ENCODE measurements at places on chromosomes 6 and 20.

DNA sequence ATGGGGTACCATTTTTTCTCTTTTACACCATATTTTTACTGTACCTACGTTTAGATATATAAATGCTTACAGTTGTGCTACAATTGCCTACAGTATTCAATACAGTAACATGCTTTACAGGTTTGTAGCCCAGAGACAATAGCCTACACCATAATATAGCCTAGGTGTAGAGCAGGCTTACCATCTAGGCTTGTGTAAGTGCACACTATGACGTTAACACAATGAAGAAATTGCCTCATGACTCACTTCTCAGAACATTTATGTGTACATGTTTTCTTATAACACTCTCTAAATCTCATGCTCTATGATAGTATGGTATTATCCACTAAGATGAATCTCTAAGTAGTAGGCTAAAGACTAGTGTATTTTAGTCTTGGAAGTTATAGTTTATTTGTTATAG, 13.5 kb downstream of the GPR63 start:
- DNase-seq, result no peak

DNA sequence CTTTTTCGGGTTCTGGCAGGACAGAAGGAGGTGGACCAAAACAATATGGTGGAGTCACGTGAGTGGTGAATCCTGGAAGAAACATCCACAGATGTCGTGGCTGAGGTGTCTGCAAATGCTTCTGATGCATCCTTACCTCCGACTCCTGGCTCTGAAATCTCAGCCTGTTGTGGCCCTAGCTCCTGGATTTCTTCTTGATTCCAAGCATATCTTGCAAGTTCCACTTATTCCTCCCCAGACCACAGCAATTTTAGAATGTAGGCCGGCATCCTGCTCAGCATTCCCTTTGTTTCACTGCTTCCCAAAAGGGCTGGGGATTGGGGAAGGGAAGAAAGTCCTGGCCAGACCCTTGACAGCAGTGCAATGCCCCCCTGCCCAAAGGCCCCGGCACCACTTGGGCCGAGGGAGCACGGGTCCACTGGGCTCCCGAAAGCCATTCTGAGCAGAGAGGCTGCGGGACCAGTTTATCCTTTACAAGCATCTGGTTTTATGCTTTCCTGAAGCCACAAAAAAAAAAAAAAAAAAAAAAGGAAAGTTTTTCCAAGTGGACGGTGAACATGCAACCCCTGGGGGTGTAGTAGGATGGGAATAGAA, 200.9 kb upstream of the RNF24 start:
- DNase-seq, result no peak

- no peak for DNase-seq
Measured at GRCh38 chr20:20915844-20916243, 190.3 kb downstream of the LINC00237 start.

DNA sequence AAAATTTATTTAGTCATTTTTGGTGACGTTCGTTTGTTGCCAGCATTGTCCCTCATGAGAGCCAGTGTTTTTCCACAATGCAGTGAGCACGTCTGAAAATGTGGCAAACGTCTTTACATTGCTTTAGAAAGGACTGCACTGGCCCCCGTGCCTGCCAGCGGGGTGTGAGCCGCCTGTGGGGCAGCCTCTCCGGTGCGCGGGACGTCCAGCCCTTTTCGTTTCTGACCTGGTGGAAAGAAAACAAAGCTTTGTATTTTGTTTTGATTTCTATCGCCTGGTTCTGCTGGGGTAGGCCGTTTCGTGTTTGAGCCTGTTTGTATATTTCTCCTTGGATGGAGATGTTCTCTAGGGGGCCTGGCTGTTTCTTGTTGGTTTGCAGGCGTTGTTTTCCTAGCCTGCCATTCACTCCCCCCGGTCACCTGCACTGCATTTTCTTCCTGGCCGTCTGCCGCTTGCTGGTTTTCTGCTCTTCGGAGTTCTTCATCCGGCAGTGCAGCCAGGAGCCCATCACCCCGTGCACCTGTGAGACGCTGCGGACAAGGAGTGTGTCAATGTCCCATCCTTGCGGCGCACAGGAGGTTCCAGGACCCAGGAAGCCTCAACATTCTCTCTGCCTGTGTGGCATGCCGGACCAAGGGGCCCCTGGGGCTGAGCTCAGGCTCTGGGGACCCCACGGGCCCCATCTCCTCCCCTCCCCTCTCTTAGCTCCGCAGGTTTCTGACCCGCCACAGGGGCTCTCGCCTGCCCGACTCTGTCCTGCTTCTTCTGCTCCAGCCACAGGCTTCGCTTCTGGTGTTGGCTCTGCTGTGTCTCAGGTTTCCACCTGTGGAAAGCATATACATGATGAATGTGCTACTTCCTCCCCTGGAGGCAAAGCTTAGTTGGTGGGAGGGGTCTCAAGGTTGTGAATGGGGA, 100.5 kb downstream of the CDH4 start:
- no peak for DNase-seq

DNA sequence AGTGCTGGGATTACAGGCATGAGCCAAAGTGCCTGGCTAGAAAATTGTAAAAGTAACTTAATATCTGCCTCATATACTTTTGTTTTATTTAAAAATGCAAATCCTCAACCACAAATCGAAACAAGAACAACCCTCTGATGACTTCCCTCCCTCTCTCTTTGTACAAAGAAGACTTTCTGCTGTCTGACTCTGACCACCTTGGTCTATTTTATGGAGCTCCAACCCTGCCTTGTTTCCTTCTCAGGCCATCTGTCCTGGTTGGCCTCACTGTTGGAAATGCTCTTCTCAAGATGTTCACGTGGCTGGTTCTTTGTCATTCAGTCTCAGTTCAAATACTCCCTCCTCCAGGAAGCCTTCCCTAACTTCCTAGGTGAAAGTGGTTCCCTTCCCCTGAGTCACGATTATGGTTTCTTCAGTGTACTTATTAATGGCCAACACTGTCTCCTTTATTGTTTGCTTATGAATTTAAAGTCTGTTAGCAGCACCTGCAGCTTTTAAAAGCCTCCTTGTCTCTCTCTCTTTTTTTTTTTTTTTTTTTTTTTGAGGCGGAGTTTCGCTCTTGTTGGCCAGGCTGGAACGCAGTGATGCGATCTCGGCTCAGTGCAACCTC, 151.5 kb upstream of the SALL4 start:
- no peak for DNase-seq

DNA sequence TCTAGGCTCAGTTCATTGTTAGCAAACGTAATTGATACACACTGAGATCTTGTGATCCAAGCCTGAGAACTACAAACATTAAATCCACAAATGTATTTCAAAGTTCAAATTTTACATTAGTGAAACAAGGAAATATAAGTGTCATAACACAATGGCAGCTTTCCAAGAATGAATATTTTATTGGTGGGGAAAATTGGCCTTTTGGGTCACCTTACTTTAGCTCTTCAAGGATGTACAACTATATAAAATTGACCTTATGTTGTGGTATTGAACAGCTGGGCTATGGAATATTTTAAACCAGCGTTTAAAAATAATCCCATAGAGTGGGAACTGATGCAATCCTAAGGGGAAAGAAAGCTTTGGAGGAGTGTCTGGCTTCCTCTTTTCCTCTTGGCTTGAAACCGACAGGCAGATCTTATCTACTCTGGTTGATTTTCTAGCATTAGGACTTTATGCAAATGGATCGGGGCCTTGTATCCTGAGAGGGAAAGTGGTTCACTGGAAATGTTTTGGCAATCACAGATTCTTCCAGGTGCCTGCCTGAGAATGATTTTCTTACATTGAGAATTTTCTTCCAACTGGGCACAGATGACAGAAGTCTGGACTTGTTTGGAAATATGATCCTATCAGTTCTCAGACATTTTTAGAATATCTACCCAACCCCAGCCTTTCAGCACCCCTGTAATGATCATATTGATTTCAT, 184.8 kb upstream of the ECI2 start:
- no peak for DNase-seq

DNA sequence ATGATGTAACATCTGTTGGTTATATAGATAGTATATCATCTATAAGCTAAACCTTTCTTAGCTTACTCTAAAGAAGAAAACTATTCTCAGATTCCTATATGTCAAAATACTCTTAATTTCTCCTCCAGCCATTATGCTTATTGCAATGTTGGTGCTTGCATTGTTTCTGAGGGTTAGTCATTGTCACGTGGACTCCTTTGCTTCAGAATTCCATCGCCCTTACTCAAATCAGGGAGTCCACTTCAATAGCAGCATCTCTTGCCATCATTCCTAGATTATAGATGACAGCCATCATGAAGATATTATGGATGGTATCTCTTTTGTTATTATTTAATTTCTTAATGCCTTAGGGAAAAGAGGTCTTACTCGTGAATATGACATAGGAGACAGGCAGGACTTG, 776.1 kb downstream of the TENT5A start:
- no peak for DNase-seq

DNA sequence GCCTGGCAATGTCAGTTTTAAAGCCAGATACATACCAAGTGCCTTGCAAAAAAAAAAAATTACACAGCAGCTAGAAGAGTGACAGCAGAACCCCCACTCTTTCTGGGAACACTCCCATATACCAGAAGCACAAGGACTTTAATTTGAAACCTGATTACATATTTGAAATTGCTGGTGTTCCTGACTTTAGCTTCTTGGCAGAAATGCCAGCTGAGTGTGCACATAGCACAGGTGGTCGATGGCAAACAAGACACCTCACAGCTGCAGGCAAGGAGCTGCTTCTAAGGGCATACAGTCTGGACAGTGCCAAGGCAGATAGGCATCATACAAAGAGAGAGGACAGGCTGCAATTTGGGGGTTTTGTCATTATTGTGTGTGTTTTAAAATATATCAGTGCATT, 150.7 kb upstream of the SGK1 start:
- DNase-seq, result no peak

GRCh38 chr6:160081398-160081797, 40.2 kb upstream of the SLC22A1 start:
- DNase-seq, result no peak

DNA sequence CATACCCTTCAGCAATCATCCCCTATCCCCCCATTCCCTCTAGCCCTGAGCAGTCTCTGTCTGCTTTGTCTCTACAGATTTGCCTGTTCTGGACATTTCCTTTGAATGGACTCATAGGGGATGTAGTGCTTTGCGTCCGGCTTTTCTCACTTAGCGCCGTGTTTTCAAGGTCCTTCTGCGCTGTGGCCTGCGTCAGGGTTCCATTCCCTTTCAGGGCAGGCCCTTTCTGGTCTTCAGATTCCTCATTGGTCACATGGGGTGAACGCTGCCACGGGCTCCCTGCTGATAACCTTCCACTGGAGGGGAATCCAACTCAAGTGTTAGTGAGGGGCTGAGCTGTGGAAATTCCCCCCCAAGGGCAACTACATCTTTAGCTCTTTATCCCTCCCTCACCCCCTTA, 36.4 kb upstream of the APCDD1L start:
- DNase-seq, result no peak

DNA sequence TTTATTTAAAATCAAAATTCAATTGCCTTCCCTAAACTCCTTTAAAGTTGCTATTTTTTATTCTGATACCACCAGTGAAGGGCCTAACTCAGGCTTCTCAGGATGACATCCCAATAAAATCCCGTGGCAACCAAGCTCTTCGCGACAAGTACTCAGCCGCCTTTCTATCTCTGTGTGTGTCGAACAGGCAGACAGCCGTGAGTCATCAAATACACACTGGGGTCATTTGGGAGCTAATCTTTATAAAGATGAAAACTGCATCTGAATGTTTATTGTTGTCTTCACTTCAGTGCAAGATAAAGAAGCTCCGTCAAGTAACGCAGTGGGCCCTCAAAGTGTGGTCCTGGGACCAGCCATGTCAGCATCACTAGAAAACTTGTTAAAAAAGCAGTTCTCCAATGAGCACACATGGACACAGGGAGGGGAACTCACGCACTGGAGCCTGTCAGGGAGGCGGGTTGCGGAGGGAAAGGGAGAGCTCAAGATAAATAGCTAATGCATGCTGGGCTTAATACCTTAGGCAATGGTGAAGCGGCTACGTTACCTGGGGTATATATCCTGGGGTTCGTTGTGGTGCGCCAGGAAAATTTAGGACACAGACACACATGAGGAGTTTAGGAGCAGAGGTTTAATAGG, 119.3 kb downstream of the RNF144B start:
- no peak for DNase-seq

DNA sequence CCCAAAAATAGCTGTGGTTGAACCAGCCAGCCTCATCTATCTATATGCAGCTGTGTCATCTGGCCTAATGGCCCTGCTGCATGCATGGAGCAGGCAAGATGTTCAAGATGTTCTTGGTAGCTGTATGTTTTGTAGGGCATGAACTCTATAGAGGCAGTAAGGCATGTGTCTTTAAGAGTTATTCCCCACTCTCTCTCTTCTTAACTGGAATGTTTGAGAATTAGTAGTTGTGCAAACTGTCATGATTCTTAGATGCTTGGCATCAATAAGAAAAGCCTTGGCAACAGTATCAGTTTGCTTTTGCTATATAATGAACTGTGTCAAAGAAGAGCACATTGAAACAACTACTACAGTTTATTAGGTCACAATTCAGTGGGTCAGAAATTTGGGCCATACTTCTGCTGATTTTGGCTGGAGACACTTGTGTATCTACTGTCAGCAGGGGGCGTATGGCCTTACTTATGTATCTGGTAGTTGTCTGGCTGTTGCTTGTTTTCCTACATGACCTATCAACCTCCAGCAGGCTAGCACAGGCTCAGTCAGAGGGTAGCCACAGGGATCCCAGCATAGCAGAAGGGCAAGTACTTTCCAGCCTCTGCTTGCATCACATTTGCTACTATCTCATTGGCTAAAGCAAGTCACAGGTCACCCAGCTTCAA, 56.1 kb upstream of the LAMP5 start:
- DNase-seq, result no peak

GRCh38 chr20:24868959-24869358, 80.1 kb upstream of the CST7 start:
- no peak for DNase-seq
